ENCODE measurements at places on chromosomes 7 and 10.
A peak's percentile ranks its signal among the peaks of the same experiment; 100 is the strongest.

- DNase-seq = no peak
Measured at GRCh38 chr7:67917437-67917755, 920.8 kb downstream of the TYW1 start.

DNA sequence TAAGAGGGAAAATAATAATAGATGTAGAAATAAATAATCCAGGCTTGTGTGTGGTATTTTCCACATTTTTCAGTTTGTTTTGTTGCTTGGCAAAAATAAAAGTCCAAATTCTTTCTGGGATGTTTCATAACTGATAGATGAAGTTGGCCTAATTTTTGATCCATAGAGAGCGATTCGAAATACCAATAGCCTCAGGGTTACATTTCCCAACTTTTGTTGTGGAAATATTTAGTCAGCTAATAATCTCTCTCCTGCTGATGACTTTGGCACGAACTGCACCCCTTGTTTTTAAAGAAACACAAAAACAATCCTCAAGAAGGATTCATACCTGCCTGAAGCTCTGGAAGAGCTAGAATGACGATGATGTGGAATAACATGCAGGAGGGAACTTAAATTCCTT is 483.2 kb downstream of the ADRA2A start:
- no peak for DNase-seq

GRCh38 chr10:28282336-28282735 is 20.5 kb downstream of the MPP7 start:
- DNase-seq = no peak

DNA sequence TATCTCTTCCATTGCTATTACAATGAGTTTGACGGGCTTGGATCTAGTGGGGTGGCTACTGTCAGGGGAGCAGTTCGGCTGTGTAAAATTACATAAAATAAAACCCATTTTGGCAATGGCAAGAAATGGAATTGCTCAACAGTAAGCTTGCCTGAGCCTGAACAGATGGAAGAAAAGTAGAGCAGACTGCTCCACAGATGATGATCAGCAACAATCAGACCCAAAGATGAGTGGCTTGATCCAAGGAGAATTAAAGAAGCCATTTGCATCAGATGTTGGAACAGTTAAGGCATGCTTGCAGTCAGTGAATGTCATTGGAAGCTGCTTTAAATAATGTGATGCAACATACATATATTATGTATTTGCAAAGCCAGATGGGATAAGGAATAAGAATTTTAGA is 256.6 kb upstream of the SMIM30 start:
- DNase-seq = no peak

GRCh38 chr10:19788075-19788686 is 28.1 kb upstream of the PLXDC2 start:
- no peak for DNase-seq

DNA sequence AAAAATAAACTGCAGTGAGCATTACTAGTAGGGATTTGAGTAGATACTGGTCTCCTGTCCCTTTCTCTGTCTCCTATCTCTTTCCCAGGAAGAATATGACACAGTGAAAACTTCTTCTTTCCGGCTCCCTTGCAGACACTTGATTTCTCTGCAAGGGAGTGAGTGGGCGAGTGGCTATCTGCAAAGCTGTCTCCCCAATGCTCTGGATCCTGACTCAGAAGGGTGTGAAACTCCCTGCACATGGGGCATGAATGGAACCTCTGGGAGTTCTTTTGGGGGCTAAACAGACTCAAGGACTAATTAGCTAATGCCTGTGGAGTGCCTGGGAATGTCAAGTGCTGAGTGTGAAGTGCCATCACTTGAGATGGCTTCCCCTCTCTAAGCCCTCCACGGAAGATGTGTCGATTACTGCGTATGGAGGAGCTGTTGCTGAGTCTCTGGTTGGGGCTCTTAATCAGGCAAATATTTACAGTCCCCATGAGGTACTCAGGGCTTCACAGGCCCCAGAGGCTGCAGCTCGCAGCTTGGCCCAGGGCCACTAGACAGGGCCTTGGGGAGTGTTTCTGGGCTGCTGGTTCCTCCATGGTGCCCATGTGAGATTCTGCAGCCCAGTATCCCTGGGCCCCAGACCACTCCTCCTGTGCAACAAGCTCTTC is 139.8 kb downstream of the RPS24 start:
- no peak for DNase-seq

- no peak for DNase-seq
Measured at GRCh38 chr10:108204528-108205305, 1040.2 kb upstream of the SORCS1 start.

DNA sequence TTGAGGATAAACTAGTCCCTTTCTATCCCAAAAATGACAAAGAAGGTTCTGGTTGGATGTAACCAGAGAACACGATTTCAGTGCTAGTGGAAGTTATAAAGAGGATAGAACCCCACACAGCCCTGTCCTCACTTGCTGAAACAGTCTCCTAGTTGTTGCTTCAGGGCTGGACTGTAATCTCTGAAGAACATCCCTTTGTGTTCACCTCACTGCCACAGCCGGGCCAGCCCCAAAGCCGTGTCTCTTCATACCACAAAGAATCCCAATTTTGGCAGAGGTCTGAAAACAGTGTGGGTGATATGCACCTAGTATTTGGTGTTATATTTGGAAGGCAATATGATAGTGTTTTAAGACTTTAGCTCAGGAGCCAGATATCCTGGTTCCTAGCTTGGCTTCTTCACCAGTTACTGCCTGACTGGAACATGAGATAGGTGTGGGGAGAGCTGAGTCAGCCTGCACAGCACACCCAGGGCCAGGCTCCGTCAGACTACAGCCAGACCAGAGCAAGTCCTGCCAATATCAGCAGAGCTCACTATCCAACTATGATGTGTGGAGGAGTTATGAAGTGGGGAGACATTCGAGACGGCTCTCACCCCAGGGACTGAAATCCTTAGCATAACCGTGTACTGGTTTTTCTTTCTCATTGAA is 21.2 kb downstream of the CYP3A4 start:
- DNase-seq = no peak

- no peak for DNase-seq
Measured at GRCh38 chr7:142377567-142377966, 119.7 kb upstream of the PRSS58 start.

- no peak for DNase-seq
Measured at GRCh38 chr7:147586526-147586925, 1004.0 kb upstream of the C7orf33 start.

- DNase-seq = peak; percentile 37
Measured at GRCh38 chr10:71975871-71976725, 11.9 kb downstream of the CHST3 start.

- DNase-seq = no peak
Measured at GRCh38 chr7:50399206-50399605, 50.9 kb downstream of the FIGNL1 start.

- DNase-seq = no peak
Measured at GRCh38 chr7:117164620-117165019, 158.2 kb downstream of the WNT2 start.

DNA sequence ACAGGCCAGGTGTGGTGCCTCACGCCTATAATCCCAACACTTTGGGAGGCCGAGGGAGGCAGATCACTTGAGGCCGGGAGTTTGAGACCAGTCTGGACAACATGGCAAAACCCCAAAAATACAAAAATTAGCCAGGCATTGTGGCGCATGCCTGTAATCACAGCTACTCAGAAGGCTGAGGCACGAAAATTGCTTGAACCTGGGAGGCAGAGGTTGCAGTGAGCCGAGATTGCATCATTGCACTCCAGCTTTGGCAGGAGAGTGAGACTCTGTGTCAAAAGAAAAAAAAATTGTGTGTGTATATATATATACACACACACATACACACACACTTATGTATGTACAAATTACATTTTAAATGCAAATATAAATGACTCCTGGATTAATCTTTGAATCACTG is 76.8 kb upstream of the LRRN3 start:
- DNase-seq = no peak

DNA sequence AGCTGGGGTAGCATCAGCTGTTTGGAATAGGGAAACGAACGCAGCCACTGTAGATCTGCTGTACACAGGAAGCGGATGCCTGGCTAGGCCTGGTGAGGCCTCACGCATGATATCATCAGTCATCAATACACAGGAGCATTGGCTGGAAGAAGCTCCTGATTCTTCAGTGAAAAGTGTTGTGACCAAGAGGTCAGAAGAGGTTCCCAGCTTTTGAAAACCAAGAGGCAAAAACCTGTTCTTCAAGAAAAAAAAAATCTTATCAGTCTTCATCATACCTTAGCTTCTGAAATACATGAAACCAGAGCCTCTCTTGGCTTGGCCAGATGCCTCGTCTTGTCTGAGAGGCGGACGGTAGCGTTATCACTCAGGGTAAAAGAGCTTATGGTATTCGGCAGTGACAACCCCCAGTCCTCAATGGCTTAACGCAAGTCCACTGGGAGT is 139.3 kb upstream of the TCF7L2 start:
- no peak for DNase-seq

DNA sequence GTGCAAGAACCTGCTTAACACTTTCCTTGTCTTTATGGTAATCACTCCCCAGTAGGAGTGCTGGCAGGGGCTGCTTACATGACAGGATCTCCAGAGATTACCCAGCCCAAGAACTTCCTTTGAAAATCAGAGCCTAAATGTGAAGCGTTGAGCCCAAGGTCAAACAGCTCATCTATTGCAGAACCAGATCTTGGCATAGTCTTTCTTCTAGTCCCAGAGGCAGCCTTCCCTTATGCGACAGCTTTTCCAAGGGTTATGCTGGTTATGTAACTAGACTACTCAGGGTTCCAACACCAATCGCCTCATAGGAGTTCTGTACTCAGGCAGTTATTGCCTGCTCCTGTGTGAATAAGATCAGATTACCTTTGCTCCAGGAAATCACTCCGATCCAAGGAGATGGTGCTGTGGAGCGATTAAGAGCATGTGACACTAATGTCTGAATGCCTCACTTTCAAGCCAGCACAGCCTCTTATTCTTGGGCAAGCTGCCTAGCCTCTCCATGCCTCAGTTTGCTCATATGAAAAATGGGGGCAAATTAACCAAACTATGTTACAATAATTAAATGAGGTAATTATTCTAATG is 8.4 kb upstream of the LGI1 start:
- no peak for DNase-seq

GRCh38 chr10:14686356-14686755 is 88.3 kb downstream of the FAM107B start:
- no peak for DNase-seq

GRCh38 chr10:56449770-56450169 is 88.7 kb upstream of the ZWINT start:
- no peak for DNase-seq

GRCh38 chr10:13994932-13995331 is 335.8 kb downstream of the FRMD4A start:
- no peak for DNase-seq

DNA sequence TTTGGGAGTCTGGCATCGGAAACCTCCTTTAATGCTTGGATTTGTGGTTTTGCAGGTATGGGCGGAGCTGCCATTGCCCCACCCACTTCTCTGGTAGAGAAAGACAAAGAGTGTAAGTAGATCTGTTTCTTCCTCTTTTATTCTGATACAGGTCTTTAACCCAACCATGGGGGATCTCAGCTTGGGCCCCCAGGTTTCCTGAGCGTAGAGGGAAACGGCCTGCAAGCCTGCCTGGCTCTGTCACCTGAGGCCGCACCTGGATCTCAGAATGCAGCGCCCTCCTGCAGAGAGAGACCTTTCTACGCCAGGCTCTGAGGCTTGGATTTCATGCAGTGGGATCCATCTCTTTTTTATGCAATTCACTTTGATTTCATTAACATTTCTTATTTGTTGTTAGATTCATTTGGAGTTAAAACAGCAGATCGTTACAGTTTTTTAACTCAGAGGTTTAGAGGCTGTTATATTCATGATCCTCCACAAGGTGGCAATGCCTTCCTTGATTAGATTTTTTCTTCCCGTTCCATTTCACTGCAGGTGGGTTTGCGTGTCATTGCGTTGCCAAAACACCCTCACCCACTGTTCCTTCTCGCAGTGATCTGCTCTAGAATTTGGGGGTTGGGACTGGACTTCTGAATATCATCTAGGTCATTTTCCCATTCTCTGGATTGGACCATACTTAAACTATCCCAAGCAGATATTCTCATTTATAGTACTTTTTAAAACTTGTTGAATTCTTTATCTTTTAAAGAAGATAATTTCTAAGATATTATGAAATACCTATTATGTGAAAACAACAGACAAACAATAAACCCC is 20.0 kb downstream of the RBM17 start:
- DNase-seq = no peak

DNA sequence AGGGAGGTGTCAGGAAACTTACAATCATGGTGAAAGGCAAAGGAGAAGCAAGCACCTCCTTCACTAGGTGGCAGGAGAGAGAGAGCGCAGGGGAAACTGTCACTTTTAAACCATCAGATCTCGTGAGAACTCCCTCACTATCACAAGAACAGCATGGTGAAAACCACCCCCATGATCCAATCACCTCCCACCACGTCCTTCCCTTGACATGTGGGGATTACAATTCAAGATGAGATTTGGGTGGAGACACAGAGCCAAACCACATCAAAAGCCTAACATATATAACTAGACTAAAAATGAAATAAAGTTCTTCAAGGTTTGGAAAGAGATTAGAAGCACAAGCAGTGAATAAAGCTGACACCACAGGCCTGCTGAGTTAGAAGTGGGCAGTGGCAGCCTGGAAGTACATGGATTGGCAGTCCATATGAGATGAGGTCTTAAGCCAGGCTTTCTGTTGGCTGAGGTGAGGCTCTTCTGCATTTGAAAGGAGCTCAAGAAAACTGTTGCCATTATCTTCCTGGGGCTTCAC is 96.4 kb upstream of the MDFIC start:
- DNase-seq = no peak

DNA sequence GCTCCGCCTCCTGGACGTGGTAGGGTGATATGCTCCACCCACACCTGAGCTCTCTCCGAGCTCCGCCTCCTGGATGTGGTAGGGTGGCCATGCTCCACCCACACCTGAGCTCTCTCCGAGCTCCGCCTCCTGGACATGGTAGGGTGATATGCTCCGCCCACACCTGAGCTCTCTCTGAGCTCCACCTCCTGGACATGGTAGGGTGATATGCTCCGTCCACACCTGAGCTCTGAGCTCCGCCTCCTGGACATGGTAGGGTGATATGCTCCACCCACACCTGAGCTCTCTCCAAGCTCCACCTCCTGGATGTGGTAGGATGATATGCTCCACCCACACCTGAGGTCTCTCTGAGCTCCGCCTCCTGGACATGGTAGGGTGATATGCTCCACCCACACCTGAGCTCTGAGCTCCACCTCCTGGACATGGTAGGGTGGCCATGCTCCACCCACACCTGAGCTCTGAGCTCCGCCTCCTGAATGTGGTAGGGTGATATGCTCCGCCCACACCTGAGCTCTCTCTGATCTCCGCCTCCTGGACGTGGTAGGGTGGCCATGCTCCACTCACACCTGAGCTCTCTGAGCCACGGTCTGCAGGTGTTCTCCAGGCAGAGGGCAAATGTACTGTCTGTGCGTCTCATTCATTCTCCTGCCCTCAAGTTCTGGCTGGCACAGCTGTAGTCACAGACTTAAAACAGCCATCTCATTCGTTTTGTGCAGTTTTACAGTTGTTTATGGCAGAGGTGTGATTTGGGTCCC is 252.4 kb downstream of the DIP2C start:
- no peak for DNase-seq

GRCh38 chr10:92702301-92702916 is 12.7 kb downstream of the HHEX start:
- no peak for DNase-seq
